ENCODE measurements at places on chromosomes 5 and 9. TPM values are rescaled to one million over a fixed set of nuclear protein-coding genes. Genes with fewer than 3 reads are reported as not detected.

DNA sequence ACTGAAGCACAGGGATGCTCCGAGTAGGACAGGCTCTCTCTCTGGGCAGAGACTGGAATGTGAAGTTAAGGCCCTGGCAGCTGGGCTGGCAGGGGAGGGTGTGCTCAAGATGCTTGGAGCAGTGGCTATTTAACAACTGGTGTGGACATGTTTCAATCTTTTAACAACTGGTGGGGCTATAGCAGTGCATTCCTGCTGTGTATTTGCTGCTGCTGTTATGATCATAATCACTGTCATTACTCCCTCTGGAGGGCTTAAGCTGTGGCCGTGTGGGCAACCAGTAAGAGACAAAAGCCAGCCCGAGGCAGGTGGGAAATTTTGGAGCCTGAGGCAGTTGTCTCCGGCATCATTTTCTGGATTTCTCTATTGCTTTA lies 33.3 kb upstream of the PTGS1 start:
- no peak for DNase-seq

DNA sequence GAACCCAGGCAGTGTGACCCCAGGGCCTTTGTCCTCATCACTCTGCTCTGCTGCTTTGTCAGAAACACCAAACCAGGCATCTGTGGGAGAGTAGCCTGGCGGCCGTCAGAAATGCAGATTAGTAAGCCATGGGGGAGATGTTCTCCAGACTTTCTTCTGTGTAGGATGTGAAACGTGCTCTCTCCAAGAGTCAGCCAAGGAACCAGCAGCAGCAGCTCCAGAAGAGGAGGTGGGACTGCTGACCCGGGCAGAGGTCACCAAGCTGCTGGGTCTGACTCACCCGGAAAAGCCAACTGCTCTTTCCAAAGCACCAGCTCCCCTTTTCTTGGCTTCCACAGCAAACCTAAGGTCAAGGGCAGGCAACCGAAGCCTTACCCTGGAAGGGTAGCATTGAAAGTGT lies 14.4 kb upstream of the ABLIM3 start:
- no peak for DNase-seq

- DNase-seq: no peak
Measured at GRCh38 chr5:38667499-38667776, 111.0 kb upstream of the LIFR start.

GRCh38 chr9:6198251-6198650 lies 17.4 kb upstream of the IL33 start:
- no peak for DNase-seq

- DNase-seq: no peak
Measured at GRCh38 chr5:139494832-139495231, 12.3 kb upstream of the STING1 start.

GRCh38 chr9:3863111-3863528 lies 337.3 kb upstream of the RFX3 start:
- DNase-seq: no peak

GRCh38 chr9:14183001-14183400 lies 130.9 kb downstream of the NFIB start:
- DNase-seq: no peak

GRCh38 chr9:124514125-124514524 lies 6.9 kb upstream of the NR5A1 start:
- DNase-seq: no peak

The EQTN gene
- not detected for total RNA-seq

The SLC34A3 gene
- not detected for total RNA-seq

The DCAF12 gene
- 54.8 TPM for total RNA-seq

The SPAG8 gene
- total RNA-seq: 1.6 TPM
